Type B pancreatic cell (in vitro differentiated cells): ENCODE measurements at places on chromosomes 16 and 17. TPM values are rescaled to one million over a fixed set of nuclear protein-coding genes. Genes with fewer than 3 reads are reported as not detected.

The SLC13A2 gene
- total RNA-seq = 1.2 and 8.7 TPM in 2 replicates

GRCh38 chr16:49876716-49877129 lies 20.8 kb upstream of the ZNF423 start:
- peak; percentile 89 for DNase-seq

The WNK4 gene
- total RNA-seq = 2.7 and 4.2 TPM in 2 replicates

The BCL6B gene
- total RNA-seq = not detected in 2 replicates

DNA sequence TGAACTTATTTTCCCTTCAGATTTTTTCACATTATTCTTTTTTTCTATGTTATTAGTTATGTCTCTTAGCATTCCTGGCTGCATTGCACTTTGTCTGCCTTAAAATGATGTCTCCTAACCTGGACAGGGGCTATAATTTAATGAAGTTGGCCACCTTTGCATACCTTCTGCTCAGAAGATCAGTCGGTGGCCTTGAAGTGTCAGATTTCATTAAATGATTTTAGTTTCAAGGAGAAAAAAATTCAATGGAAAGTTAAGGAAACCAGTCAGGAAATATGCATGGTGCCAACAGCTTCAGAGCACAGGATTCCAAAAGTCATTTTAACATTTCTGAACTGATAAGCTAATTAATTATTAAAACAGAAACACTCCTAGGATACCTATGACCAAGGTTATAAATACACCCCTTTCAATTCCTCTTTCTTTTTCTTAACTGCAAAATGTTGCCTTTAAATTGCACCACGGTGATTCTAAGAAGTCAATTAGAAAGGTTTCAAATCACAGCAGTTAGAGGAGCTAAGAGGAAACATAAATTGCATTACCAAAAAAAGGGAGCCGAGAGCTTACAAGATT lies 533.4 kb downstream of the KCNJ2 start:
- DNase-seq = no peak

The SPIRE2 gene
- total RNA-seq = 17.1 and 18.6 TPM in 2 replicates

DNA sequence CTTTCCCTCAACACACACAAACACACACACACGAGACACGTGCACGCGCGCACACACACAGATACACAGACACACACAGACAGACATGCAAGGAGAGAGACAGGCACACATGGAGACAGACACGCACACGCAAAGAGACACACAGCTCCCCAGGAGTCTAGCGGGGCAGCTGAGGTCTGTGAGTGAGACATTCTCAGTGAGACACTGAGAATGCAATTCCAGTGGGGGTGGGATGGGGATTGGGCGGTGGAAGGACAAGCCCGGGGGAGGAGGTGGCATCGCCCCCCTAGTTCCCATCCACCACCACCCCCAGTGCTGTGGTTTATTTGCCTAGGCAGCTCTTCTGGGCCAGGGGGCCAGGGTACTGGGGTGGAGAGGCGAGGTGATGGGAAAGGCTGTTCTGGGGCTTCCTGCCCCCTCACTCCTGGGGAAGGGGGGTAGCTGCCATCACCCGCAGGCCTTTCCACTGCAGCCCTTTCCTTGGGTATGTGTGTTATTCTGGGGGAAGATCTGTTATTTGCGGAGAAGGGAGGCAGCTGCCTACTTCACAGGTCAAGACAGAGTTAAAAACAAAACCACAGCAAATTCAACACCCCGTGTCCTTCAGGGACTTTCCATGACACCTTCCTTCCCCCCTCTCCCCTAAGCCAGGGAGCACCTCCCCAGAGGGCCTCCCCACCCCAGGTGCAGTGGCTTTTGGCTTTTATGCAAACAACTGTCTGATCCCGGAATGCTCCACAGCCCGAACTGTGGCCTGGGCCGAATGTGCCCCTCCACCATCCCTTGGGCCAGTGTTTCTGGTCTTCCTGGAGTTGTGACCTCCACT lies 18.0 kb downstream of the GRB7 start:
- DNase-seq = no peak

DNA sequence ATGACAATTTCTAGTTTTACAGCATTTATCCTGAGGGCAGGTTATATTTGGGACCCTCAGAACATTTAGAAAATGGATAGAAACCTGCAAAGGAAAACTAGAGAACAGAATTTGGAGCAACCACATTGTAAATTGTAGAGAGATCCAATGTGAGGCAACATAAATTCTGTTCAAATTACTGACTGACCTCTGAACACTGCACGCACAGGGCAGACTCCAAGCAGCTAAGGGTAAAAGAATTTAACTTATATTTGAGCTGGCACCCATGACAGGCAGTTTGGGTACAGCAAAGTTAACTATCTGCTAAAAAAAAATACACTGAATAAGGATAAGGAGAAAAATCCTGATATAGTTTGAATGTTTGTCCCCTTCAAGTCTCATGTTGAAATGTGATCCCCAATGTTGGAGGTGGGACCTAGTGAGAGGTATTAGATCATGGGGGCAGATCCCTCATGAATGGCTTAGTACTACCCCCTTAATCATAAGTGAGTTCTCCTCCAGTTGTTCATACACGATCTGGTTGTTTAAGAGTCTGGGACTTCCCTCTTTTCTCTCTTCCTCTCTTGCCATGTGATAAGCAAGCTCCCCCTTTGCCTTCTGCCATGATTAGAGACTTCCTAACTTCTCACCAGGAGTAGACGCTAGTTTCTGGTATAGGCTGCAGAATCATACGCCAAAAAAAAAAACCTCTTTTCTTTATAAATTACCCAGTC lies 75.7 kb downstream of the FBXL20 start:
- no peak for DNase-seq

GRCh38 chr16:4904942-4905615 lies 31.9 kb downstream of the PPL start:
- DNase-seq = no peak

DNA sequence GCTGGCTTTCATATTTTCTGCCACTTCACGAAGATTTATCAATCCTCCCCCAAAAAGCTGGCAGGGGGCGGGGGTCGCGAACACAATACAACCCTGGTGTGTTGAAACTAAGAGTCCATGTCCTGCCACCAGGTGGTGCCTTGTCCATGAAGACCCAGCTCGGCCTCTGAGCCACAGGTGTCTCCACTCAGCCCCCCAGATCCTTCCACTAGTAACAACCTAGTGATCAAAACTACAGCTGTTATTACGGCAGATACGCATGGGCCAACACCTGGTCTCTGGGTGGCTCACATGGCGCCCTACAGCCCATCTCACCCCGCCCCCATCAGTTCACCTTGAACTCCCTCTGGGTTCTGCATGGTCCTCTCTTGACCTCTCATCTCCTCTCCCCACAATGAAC lies 27.7 kb downstream of the USP7 start:
- DNase-seq = no peak

The CSH2 gene
- not detected in 2 replicates for total RNA-seq

- DNase-seq = no peak
These were observed 15.1 kb downstream of the AXIN1 start for GRCh38 chr16:337437-337836.

DNA sequence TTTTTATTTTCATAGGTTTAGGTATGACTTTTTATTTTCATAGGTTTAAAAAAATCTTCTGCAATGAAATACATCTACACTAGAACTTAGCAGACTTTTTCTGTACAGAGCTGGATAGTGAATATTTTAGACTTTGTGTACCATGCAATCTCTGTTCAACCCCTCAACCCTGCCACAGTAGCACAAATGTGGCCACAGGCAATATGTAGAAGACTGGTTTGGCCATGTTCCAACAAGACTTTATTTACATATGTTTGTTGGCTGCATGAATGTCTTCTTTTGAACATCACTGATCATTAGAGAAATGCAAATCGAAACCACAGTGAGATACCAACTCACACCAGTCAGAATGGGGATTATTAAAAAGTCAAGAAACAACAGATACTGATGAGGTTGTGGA lies 229.2 kb downstream of the SHISA9 start:
- no peak for DNase-seq

DNA sequence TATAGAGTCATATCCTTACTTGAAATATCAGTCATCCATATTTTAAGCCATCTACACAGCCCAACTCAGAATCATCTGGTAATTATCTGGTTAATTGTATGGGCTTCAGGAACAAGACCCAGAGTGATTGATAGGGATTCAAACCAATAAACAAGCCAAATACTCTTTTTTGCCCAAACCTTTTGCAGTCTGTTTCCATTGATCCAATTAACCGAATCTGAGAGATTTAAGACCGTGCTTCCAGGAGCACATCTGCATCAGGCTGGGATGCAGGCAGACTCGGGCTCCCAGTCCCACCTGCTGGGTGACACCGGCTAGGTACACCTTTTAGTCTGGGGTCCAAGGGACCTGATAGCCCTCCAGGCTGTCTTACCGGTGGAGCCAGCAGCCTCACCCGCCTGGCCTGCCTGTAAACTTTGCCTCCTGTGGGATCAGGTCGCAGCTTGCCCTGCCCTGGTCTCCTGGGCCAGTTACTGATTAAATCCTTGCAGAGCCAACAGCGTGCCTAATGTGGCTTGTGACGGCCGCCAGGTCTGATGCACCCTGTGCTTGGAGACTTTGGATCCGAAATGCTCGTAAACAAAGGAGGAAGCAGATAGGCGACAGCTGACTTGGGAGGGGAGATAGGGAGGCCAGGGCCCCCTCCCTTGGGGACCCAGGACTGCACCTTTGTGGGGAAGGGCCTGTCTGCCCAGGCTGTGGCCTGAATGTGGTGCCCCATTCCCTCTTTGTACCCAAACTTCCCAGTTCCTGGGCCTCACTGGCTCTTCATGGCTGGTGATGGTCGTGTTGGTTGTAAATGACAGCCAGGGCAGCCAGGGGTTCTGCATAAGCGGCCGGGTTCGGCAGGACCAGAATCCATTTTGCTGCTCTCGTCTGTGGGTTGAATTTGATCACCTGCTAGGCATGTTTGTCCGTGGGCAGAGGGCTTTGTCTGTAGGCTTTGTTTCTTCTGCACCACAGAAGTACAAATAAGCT lies 3.8 kb downstream of the CMIP start:
- no peak for DNase-seq

DNA sequence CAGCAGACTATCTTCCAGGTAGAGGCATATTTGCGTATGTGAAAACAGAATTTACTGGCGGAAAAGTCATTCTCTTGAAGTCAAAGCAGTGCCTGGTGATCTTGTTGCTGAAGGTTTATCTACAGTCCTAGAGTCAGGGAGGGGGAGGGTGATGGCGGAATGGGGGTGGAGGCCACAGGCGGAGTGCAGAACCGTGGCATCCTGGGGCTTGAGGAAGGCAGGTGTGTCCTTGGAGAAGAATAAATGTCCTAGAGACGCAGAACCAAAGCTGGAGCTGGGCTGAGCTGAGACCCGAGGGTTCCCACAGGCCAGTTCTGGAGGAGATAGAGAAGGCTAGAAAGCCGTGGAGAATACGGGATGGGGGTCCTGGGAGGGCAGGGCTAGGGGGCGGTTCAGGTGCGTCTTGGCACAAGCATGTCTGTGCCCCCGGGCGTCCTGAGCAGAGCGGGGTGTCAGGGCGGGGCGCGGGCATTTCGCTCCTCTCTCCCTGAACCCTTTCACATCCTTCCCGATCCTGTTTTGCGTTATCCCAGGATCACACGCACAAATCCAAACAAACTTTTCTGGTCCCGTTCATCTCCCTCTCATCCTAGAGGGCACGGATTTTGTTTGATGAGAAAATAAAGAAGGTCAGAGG lies 76.9 kb upstream of the CREBBP start:
- DNase-seq = no peak

GRCh38 chr17:74779948-74780400 lies 3.8 kb upstream of the NAT9 start:
- DNase-seq = no peak

DNA sequence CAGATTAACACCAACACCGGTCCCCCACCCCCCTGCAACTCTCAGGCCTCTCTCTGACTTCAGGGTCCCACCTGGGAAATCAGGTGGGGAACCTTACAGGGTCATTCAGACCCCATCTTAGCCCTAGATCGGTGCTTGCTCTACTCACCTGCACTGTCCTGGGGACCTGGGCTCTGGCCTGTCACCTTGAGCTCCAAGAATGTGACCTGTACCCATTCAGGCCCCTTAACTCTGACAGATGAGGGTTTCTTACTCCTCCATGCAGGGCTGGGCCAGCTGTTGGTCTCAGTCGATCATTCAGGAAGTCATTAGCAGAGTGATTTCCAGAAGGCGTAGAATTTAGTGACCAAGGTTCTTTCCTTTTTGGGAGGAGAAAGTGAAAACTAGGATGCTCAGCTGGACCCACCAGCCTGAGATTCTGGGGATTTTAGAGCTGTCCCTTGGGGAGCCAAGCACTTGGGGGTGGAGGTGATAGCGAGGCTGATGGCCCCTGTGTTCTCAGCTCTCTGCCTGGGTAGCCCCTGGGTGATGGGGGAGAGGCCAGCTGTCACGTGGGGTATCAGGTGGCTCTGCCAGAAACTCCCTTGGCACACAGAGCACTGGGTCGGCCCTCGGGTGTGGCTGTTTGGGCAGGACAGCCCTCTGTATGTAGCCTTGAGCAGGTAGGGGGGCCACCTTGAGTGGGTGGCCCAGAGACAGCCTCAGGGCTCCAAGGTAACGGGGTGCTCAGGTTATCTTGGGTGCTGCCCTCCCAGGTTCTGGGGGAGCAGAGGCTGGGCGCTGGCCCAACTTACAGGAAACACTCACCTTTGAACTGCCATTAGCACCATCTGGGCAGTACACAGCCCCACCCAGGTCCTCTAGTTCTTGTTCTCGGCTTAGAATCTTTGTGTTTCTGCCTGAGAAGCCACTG lies 724 bp downstream of the MVP start:
- DNase-seq = no peak

GRCh38 chr17:5050278-5050677 lies 15.1 kb upstream of the SLC52A1 start:
- DNase-seq = no peak

- DNase-seq = peak; percentile 37
These were observed 100.0 kb downstream of the METRNL start for GRCh38 chr17:83179374-83179773.

The SEPTIN1 gene
- total RNA-seq = 1.4 and 2.3 TPM in 2 replicates

GRCh38 chr16:7268182-7268581 lies 64.5 kb upstream of the RBFOX1 start:
- DNase-seq = no peak

DNA sequence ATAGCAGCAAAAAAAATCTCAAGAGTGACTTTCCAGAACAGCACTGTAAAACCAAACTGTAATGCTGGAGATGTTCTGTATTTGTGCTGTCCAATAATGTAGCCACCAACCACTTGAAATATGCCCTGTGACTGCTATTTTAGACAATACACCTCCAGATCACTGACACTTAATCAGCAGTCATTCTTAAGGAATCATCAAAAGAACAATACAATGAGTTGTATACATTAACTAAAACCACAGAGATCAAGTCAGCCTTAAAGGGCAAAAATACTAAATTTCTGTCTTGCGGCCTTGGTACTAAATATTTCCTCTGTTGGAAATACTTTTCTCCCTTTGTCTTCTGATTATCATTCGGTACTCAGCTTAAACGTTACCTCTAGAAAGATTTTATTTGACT lies 33.6 kb upstream of the ANKFY1 start:
- no peak for DNase-seq

GRCh38 chr16:84941921-84942320 lies 69.4 kb downstream of the ZDHHC7 start:
- no peak for DNase-seq

- DNase-seq = peak; percentile 90
These were observed at the start of gene MARVELD3 for GRCh38 chr16:71626018-71626857. Gene MARVELD3, plus strand, starts transcription at chr16:71626184. Its CDS starts 46 bp downstream, at chr16:71626230.

- no peak for DNase-seq
These were observed 787 bp downstream of the NT5C start for GRCh38 chr17:75130632-75131277.
